ENCODE measurements at places on chromosomes 5 and 9.

DNA sequence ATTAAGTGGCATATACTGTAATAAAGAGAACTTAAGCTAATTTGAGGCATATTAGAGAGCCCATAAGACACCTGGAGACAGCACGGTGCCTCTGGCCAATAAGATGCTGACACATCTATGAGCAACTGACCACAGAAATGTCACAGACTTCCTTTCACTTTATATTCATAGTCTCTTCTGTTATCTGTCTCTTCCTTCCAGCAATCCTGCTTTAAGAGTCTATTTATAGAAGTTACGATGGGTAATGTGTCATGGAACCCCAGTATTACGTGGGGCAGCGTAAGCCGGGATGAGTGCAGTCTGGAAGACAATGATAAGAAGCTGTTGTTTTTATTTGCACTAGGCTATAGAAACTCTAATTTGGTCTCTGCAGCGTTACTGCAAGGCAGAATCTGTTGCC is 136.8 kb downstream of the CFAP90 start:
- DNase-seq, result no peak

- DNase-seq, result no peak
Observed at GRCh38 chr5:39331861-39332381, 32.4 kb downstream of the C9 start.

GRCh38 chr5:59917121-59917520 is 23.6 kb upstream of the PDE4D start:
- no peak for DNase-seq

- DNase-seq, result no peak
Observed at GRCh38 chr9:16773617-16774016, 96.9 kb downstream of the BNC2 start.

DNA sequence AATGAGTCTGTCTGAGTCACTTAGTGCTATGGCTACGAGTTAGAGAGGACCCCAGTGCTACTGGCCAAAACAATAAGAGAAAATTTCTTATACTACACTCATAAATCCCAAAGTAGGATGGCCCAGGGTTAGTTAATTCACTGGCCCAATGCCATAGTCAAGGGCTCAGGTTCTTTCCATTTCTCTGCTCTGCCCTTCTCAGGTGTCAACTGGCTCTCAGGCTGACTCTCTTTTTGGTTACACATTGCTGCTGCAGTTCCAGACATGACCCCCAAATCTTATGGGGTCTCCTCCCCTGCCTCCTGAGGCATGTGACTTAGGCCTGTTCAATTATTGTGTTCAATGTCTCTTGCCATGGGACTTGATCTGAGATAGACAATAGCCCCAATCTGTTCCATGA is 70.4 kb downstream of the ARHGEF37 start:
- DNase-seq, result peak; percentile 29

GRCh38 chr5:165134155-165134554 is 1628.7 kb downstream of the MAT2B start:
- DNase-seq, result no peak

DNA sequence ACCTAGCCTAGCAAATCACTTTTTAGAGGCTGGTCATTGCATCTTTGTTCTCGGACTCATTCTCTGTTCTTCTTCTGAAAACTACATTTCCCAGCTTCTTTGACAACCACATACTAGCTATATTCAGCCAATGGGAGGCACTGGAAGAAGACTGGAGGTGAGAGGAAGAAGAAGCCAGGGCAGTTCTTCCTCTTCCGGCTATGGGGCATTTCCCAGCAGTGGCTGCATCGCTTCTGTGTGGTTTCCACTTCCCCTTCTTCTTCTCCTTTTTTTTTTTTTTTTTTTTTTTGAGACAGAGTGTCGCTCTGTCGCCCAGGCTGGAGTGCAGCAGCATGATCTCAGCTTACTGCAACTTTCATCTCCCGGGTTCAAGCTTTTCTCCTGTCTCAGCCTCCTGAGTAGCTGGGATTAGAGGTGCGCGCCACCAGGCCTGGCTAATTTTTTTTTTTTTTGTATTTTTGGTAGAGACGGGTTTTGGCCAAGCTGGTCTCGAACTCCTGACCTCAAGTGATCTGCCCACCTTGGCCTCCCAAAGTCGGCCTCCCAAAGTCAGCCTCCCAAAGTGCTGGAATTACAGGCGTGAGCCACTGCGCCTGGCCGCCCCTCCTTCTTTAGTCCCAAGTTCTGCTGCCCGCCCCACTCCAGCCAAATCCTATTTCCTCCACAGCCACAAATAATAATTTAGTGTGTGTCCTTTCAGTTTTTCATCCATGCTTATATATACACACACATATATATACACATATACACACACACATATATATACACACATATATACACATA is 6.9 kb upstream of the UBAP1 start:
- DNase-seq, result no peak

DNA sequence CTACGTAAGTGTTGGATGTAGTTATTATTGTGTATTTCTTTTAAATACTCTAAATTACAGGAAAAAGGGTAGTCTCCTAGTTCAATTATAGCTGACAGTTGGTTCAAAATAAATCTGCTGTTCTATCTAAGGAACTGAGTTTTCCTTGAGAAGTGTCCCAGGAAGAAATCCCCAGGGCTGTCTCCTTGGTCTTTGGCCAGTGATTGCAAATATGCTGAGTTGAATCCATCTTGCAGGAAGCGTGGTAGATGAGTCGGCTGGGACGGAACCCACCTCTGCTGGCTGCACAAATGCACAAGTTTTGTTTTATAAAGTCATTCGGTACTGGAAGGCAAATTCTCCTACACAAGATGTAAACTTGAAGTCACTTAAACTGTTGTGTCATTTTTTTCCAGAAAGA is 30.2 kb upstream of the HOMER1 start:
- no peak for DNase-seq

DNA sequence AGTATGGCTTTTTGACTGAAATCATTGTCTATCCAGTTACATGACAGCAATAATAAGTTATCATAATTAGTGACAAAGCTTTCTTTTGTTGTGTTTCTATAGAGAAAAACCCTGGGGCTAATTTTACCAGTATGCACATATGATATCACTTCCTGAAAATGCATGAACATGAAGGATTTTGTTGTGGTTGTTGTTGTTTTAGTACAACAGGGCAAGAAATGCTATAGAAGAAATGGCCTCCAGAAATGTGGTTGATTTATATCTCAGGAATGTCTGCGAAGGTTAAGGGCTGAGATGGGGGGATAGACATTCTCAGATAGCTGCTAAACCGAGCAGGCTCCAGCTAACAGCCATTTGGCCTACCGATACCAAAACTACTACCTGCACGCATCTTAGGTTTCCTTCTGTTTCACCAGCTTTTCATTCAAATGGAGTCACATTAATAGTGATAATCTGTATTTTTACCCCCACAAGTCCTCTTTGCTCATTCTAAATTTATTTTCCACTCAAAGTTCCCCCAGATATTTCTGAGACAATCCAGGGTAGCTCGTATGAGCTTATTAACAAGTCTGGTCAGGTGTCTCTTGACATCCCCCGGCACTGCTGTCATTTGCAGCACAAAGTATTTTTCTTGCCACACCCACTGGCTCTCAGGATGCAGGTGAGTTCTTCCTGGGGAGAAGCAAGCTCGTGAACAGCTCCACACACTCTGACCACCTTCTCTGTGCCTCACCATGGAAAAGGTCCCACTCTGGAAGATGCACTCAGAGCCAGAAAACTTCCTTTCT is 232.4 kb upstream of the GAS1 start:
- peak; percentile 30 for DNase-seq

DNA sequence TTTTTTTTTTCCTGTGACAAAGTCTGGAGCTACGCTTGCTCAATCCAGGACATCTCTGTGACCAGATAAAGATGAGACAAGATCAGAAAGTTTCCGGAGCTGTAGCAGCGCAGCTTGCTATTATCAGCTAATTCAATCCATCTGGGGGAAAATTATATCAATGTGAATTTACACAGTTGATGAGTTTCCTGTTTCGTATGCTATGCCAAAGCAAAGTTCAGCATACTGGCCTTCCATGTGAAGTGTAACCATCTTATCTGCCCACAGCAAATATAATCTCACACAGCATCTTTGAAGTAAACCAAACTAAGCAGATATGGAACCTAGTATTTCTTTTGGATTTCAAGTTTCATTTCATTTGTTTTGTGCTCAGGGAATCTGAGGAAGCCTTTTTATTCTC is 1767.7 kb downstream of the EFNA5 start:
- no peak for DNase-seq

GRCh38 chr5:115469904-115470516 is 74.6 kb downstream of the FEM1C start:
- DNase-seq, result no peak

- peak; percentile 47 for DNase-seq
Observed at GRCh38 chr9:37329576-37329975, 92.9 kb upstream of the GRHPR start.

DNA sequence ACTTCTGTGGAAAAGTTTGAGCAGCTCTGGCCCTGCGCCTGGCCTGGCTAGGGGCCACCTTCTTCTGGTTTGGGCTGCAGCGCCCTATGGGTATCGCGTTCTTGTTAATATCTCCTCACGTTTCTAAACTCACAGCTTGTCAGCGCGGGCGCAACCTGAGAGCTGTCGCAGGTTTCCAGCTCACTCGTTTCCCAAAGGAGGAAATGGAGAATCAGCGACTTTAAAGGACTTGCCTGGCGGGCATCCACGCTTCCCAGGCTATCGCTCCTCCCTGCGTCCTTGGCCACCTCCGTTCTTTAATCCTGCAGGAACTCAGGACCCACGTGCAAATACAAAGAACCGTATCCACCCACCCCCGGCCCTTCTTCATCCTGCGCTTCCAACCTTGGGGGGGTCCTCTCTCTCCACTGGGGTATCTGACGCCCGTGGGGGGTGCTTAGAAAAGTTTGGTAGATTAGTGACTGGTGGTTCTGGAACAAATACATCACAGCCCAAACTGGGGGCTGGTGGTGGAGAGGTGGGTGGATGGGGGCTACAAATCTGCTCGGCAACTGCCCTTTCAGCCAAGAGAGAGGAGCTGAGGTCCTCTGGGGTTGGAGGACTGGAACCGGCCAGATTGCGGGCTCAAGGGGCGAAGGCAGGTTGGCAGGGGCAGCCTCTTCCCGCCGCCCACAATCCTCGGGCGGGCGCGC is 578 bp upstream of the PSAT1 start:
- DNase-seq, result peak; percentile 61

DNA sequence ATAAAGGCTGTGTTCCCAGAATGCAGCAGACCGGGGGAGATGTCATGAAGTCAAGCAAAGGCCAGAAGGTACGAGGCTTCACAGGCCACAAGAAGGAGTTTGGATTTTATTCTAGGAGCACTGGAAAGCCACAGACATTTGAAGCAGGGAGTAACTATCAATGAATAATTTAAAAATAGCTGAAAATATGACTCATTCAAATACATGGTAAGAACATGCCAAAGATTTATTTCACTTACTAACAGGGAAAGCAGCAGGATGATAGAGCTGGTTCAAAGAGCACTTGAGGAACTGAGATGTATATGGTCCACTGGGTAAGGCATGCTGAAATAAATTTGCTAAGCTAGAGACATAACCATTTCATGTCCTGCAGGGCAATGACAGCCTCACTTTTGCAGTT is 53.2 kb downstream of the MSX2 start:
- no peak for DNase-seq

- peak; percentile 77 for DNase-seq
Observed at GRCh38 chr5:137751869-137752491, 2.2 kb downstream of the HNRNPA0 start.

- no peak for DNase-seq
Observed at GRCh38 chr5:118353970-118354369, 634.4 kb downstream of the DTWD2 start.

Measured in erythroblast (primary cell).